ENCODE measurements at places on chromosomes 6 and 20.

- H3K27ac ChIP-seq: no peak overlapping the region
- no peaks in the 10 kb centered on the region for H3K27me3 ChIP-seq
- DNase-seq: no peak
- peaks cover 13% of the 10 kb centered on the region for H3K4me1 ChIP-seq
- no peak overlapping the region for H3K4me3 ChIP-seq
Observed at GRCh38 chr6:32815115-32815514, 1.7 kb downstream of the HLA-DOB start.

GRCh38 chr6:84581494-84582259, 182.7 kb downstream of the TBX18 start:
- no peak for DNase-seq
- no peak overlapping the region for H3K4me3 ChIP-seq
- no peaks in the 10 kb centered on the region for H3K4me1 ChIP-seq
- no peaks in the 10 kb centered on the region for H3K27me3 ChIP-seq
- H3K27ac ChIP-seq: no peak overlapping the region

DNA sequence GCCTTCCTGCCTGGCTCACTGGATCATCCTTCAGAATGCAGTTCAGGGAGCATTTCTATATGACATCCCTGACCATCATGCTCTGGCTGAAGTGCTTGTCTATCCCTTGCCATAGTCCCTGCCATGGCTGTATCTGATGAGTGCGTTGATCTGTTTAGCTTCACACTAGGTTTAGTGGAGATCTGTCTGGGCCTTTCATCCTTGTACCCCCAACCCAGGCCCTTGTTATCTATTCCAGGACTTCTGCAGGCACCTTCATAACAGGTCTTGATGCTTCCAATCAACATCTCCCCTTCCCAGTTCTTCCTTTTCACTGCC, 102.4 kb downstream of the QRSL1 start:
- H3K4me3 ChIP-seq: no peak overlapping the region
- no peak for DNase-seq
- H3K27me3 ChIP-seq: no peaks in the 10 kb centered on the region

- no peak overlapping the region for H3K4me3 ChIP-seq
- H3K27me3 ChIP-seq: no peaks in the 10 kb centered on the region
- H3K27ac ChIP-seq: no peak overlapping the region
- no peaks in the 10 kb centered on the region for H3K4me1 ChIP-seq
- H3K36me3 ChIP-seq: no peaks in the 10 kb centered on the region
Observed at GRCh38 chr20:22383156-22383555, 201.2 kb downstream of the FOXA2 start.

GRCh38 chr6:167487749-167488664, 163.1 kb downstream of the TTLL2 start:
- H3K4me3 ChIP-seq: no peak overlapping the region
- DNase-seq: no peak
- H3K4me1 ChIP-seq: peaks cover 20% of the 10 kb centered on the region
- no peak overlapping the region for H3K27ac ChIP-seq
- no peaks in the 10 kb centered on the region for H3K27me3 ChIP-seq

DNA sequence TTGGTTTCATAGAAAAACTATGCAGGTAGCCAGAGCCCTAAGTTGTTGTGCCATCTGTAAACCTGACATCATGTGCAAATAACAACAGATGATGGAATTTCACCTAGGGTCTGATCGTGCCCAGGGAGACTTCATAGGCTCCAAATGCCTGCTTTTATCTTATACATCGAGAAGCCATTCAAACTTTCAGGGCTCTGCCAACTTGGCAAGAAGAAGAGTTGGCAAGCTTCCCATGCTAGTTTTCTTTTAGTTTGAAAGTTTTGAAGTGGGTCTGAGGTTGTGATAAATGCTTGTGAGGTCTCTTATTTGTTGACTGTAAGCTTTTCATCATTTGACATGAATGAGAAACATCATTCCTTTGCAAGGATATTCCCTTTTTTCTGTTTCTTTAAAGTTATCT, 175.4 kb upstream of the FLRT3 start:
- no peak for DNase-seq
- no peaks in the 10 kb centered on the region for H3K36me3 ChIP-seq
- no peak overlapping the region for H3K27ac ChIP-seq
- no peak overlapping the region for H3K4me3 ChIP-seq
- no peaks in the 10 kb centered on the region for H3K27me3 ChIP-seq

DNA sequence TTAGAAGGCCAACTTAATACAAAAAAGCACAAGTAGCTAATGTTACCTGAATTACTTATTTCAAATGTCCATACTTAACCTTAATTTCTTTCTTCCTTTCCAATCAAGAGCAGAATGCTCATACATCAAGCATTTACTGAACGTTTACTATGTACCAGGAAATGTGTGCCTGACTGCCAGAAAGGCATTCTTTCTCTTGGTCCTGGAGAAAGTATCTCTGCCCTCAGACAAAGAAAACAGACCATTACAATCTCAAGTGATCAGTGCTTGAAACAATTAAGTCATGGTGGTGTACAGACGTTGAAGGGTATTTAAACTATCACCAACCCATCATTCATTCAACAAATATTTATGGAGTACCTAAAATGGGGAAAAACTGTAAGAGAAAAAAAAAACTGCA, 26.4 kb downstream of the CSNK2A1 start:
- H3K4me3 ChIP-seq: no peak overlapping the region
- H3K27ac ChIP-seq: no peak overlapping the region
- no peaks in the 10 kb centered on the region for H3K36me3 ChIP-seq
- no peaks in the 10 kb centered on the region for H3K27me3 ChIP-seq

GRCh38 chr20:8621001-8621400, 447.9 kb upstream of the PLCB4 start:
- no peak for DNase-seq
- no peaks in the 10 kb centered on the region for H3K27me3 ChIP-seq
- H3K4me3 ChIP-seq: no peak overlapping the region
- H3K36me3 ChIP-seq: no peaks in the 10 kb centered on the region
- H3K27ac ChIP-seq: no peak overlapping the region
- no peaks in the 10 kb centered on the region for H3K4me1 ChIP-seq

DNA sequence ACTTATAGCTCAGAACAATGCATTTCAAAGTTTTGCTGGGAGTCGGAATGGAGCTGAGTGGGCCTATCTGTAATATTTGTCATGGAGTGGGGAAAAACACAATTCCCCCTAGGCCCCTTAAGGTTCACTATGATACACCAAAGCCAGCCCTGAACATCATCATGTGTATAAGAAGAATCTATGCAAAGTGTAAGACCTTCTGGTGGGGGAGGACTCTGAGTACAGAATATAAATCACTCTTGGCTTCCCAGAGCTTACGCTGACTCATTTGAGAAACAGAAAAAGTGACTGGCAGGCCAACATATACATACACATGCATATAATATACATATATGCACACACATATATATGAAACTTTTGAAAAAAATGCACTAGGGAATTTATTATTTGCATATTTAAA, 54.1 kb upstream of the UBR2 start:
- no peak for DNase-seq
- H3K4me1 ChIP-seq: no peaks in the 10 kb centered on the region
- H3K27me3 ChIP-seq: no peaks in the 10 kb centered on the region
- H3K27ac ChIP-seq: no peak overlapping the region
- no peaks in the 10 kb centered on the region for H3K36me3 ChIP-seq
- H3K4me3 ChIP-seq: no peak overlapping the region

DNA sequence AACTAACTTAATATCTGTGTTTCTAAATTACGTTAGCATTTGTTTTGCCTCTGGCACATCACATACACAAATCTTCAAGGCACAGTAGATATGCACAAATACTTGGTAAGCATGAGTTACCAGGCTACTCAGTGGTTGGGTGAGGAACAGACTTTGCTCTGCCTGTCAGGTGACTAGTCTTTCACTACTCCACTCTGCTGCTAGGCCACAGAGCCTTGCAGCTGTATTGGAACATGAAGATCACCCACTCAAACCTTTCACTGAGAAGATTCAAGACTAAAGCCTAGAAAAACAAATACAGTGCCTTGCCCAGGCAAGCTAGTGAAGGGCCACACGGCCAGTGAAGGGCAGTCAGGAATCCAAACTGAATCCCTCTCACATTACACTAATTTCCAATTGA, 47.0 kb downstream of the DTNBP1 start:
- no peak for DNase-seq
- no peak overlapping the region for H3K4me3 ChIP-seq
- H3K4me1 ChIP-seq: peaks cover 5% of the 10 kb centered on the region
- H3K27me3 ChIP-seq: no peaks in the 10 kb centered on the region
- H3K36me3 ChIP-seq: no peaks in the 10 kb centered on the region

DNA sequence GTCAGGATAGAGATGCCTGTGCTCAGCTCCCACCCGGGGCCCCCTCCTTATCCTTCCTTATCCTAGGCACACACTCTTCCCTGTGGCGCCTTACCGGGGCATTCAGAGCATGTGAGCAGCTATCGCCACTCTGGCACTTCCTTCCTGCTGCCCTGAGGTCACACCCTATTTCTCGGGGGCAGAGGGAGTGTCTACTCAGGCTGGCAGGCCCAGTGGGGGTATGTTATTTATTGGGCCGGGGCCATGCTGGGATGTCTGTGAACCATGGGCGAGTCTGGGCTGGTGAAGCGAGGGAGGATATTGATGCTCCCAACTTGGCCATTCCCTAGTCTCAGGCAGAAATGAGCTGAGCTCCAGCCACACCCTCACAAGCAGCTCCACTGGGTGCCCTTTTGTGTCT, 3.9 kb upstream of the LY6G6D start:
- DNase-seq: no peak
- H3K4me3 ChIP-seq: no peak overlapping the region
- H3K4me1 ChIP-seq: peaks cover 26% of the 10 kb centered on the region
- H3K27ac ChIP-seq: no peak overlapping the region

GRCh38 chr20:36202891-36203338, 33.4 kb upstream of the AAR2 start:
- no peak overlapping the region for H3K27ac ChIP-seq
- peak; percentile 76 for DNase-seq
- H3K4me1 ChIP-seq: no peaks in the 10 kb centered on the region

DNA sequence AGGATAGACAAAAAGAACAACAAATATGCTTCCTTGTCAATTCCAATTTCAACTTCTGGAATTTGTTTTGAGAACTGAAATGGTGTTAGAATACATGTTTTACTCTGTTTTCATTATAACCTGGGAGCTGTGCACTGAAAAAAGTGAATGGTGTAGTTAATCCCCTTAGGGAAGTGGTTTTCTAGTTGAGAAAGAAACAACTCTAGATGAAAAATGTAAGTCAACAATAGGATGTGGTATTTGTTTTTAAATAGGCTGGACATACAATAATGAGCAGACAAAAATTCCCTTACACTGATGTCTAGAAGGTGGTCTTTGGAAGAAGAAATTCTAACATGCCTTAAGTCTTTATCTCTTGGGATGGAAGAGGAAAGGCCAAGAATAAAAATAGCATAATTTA, 59.9 kb upstream of the TINAG start:
- DNase-seq: no peak
- H3K4me3 ChIP-seq: no peak overlapping the region
- H3K36me3 ChIP-seq: no peaks in the 10 kb centered on the region
- no peak overlapping the region for H3K27ac ChIP-seq

DNA sequence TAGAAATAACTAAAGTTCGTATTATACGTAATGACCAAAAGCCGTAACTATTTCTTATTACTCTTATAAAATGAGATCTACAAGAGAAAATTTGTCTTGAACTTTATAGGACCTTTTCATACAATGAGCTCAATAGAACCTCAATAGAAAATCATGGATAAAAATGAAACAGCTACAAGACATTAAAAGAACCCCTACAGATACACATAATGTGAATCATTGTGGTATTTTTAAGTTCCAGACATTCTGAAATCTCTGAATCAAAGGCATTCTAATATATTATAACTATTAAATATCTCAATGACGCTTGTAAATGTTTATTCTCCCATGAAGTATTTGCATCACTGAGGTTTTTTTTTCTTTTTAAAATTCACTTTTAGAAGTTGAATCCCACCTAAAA, 22.2 kb upstream of the POU3F2 start:
- no peak overlapping the region for H3K27ac ChIP-seq
- H3K4me1 ChIP-seq: no peaks in the 10 kb centered on the region
- no peaks in the 10 kb centered on the region for H3K27me3 ChIP-seq

DNA sequence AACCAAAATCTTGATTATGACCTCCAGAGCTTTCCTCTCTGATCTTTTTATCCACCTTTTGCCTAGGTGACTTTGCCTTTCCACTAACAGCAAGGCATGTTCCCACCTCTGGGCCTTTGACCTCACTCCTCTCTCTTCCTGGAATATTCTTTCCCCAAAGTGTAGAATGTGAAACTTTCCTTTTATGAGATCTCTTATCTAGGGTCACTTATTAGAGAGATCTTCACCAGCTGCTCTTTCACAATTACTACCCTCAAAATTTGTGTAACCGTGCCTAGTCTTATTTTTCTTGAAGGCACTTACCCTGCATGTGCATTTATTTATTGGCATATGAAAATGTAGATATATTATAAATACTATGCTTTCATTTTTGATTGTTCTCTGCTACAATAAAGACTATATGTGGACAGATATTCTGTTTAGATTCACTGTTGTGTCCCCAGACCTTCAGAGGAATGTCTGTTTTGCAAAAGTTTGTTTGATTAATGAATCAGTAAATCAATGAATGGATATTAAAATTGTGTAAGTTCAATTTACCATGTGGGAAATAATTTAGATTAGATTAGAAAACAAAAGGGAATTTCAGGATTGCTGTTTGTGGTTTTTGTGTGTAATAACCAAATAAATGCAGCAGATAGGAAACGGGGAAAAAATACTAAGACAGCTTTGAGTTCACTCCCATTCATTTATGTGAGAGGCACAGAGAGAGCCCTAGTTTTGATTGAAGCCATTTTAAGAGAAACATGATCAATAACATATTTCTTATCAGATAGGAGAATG, 207.0 kb downstream of the ADGB start:
- no peaks in the 10 kb centered on the region for H3K36me3 ChIP-seq
- no peak for DNase-seq
- no peak overlapping the region for H3K27ac ChIP-seq
- H3K4me3 ChIP-seq: no peak overlapping the region

GRCh38 chr6:136445063-136445462, 105.2 kb downstream of the MAP7 start:
- no peak overlapping the region for H3K4me3 ChIP-seq
- H3K27ac ChIP-seq: peak overlapping the region; percentile 3
- peak; percentile 58 for DNase-seq
- no peaks in the 10 kb centered on the region for H3K36me3 ChIP-seq
- peaks cover 44% of the 10 kb centered on the region for H3K4me1 ChIP-seq

DNA sequence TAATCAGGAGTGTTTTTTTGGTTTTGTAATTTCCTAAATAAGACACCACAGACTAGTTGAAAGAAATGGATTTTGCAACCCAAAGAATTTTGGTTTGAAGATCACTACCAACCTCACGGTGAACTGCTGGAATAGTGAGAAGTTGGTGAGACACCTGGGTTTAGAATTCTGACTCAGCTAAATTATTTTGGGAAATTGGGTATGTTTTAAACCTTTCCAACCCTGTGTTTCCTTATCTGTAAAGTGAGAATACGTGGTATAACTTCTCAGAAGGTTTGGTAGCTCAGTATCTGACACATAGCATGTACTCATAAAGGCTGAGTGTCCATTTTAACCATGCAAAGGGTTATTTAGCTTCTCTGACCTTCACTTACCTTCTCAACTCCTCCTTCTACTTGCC, 261.9 kb downstream of the FOXA2 start:
- no peaks in the 10 kb centered on the region for H3K4me1 ChIP-seq
- DNase-seq: no peak
- H3K36me3 ChIP-seq: no peaks in the 10 kb centered on the region
- H3K27me3 ChIP-seq: no peaks in the 10 kb centered on the region
- H3K4me3 ChIP-seq: no peak overlapping the region

GRCh38 chr6:38503032-38503773, 136.5 kb downstream of the BTBD9 start:
- DNase-seq: peak; percentile 2
- peaks cover 3% of the 10 kb centered on the region for H3K4me1 ChIP-seq
- no peak overlapping the region for H3K4me3 ChIP-seq
- H3K27ac ChIP-seq: no peak overlapping the region
- H3K27me3 ChIP-seq: no peaks in the 10 kb centered on the region
- no peaks in the 10 kb centered on the region for H3K36me3 ChIP-seq
